ENCODE measurements at places on chromosomes 3 and 15.

DNA sequence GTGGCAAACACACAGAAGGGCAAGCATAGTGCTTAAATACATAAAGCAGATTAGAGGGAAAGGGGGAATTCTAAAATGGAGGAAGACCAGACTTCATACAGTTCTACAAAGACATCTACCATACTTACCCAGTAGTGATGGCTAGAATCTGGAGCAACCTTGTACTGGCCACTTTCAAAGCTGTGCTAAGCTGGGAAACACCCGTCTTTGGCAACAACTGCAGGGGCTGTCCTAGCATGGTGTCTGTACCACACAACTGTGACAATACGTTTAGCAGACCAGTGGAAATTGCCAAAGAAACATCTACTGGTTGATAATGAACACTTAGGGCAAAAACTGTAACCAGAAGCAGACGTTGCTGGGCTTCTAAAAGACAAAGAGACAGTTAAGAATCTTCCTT is 97.0 kb downstream of the FBXL22 start:
- DNase-seq: no peak

GRCh38 chr15:70034141-70034540 is 63.6 kb downstream of the TLE3 start:
- no peak for DNase-seq

GRCh38 chr3:171059978-171060377 is 33.5 kb upstream of the SLC2A2 start:
- DNase-seq: no peak

- no peak for DNase-seq
Observed at GRCh38 chr15:92583096-92584034, 72.2 kb downstream of the FAM174B start.

DNA sequence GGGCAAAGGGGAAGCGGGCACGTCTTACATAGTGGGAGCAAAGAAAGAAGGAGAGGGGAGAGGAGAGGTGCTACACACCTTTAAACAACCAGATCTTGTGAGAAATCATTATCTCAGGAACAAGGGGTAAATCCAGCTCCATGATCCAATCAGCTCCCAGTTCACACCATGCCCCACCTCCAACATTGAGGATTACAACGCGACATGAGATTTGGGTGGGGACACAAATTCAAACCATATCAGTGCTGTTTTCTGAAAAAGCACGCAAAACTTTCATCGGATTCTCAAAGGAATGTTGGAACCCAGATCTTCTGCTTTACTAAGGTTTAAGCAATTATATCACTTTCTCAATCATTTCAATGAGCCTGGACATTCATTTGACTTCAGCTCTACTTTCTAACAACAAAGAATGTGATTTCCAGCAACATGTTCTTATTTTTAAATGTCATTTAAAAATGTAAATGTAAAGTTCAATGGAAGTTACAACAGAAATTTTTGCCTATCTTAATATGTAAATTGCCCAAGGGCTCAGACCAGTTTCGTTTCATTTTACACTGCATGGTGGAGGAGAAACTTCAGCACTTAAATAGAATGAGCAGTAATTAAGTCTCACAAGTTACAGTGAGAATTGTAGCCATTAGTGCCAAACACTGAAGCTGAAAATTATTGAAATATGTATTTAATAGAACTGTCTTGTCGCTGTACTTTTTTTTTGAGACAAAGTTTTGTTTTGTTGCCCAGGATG is 8.4 kb upstream of the CCDC54 start:
- DNase-seq: no peak

GRCh38 chr3:127237835-127238234 is 44.9 kb downstream of the PRR23E start:
- no peak for DNase-seq
